Sciatic nerve (tissue), 2 donors: ENCODE measurements at places on chromosomes 1 and 21. TPM values are rescaled to one million over a fixed set of nuclear protein-coding genes. Genes with fewer than 3 reads are reported as not detected.

GBP7 gene
- total RNA-seq, result 0.13 TPM

GRCh38 chr1:168888418-168888817 is 159.4 kb upstream of the DPT start:
- no peak for DNase-seq

DNA sequence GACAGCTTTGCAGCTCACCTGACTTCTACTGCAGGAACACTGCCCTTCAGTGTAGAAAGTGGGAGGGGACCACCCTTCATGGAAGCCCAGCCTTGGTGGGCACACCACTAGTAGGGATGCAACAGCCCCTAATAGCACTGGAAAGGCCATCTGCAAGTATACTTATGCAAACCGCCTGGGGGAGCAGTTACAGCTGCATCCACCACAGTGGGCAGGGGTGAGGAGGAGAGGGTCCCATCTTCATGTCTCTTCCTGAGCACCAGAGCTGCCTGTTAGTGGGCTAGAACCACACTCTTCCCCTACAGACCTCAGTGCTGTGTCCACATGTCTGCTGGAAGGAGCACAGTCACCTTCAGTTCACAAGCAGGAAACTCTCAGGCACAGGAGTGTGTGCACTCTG is 66.2 kb upstream of the LHX8 start:
- DNase-seq, result no peak

GRCh38 chr1:91754348-91754747 is 131.6 kb downstream of the TGFBR3 start:
- DNase-seq, result no peak

TMPRSS2 gene
- total RNA-seq, result 0.49 TPM

DNA sequence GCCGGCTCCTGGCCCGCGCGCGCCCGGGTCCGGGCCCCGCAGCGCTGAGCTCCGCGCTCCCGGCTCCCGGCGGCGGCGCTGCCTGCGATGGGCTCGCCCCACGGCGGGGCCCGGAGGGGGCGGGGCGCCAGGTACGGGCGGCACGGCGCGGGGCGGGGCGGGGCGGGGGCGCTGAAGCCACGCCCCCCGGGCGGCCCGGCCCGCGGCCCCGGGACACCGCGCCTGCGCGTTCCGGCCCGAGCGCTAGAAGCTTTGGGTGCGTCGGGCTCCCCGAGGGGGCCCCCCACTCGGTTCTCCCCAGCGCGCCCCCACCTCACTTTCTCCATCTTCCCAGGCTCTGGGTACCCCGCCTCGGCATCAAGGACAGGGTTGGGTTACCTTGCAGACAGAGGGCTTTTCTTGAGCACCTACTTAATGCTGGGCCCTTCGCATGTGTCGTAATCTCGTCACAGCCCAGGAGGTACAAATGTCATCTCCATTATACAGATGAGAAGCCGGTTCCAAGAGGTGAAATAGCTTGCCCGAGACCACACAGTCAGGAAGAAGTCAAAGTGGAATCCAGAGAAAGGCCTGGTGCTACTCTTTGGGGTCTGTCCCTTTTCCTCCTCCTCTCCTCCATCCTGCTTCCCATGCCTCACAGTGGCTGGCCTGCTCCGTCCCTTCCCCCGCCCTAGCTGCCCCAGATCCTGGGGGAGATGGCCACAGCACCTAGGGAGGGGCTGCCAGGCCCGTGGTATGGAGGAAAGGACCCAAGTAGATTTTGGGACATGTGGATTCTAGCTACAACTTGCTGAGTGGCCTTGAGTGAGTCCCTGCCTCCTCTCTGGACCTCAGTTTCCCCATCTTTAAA is 46.5 kb downstream of the RAP1GAP start:
- DNase-seq, result no peak

ITLN2 gene
- total RNA-seq, result not detected

GRCh38 chr1:162128693-162129356 is 59.3 kb downstream of the NOS1AP start:
- DNase-seq, result no peak

SELL gene
- 13.5 TPM for total RNA-seq

- no peak for DNase-seq
These were observed 183.6 kb upstream of the BEND5 start for GRCh38 chr1:48960320-48960719.

DNA sequence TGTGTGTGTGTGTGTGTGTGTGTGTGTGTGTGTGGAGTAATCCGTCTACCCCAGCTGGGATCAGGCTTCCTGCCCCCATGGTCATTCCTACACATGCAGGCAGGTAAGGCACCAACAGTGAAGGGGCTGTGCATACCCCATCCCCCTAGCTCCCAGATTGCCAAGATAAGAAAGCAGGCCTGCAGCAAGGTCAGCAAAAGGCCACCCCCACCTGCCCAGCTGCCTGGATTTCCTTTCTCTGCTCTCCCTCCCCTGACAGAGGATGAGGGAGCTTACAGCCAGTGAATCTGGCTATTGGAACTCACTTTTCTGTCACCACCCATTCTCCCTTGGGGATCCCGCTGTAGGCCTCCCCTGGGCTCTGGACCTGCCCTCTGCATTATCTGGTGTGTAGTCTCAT is 7.9 kb downstream of the ALX3 start:
- no peak for DNase-seq

DNA sequence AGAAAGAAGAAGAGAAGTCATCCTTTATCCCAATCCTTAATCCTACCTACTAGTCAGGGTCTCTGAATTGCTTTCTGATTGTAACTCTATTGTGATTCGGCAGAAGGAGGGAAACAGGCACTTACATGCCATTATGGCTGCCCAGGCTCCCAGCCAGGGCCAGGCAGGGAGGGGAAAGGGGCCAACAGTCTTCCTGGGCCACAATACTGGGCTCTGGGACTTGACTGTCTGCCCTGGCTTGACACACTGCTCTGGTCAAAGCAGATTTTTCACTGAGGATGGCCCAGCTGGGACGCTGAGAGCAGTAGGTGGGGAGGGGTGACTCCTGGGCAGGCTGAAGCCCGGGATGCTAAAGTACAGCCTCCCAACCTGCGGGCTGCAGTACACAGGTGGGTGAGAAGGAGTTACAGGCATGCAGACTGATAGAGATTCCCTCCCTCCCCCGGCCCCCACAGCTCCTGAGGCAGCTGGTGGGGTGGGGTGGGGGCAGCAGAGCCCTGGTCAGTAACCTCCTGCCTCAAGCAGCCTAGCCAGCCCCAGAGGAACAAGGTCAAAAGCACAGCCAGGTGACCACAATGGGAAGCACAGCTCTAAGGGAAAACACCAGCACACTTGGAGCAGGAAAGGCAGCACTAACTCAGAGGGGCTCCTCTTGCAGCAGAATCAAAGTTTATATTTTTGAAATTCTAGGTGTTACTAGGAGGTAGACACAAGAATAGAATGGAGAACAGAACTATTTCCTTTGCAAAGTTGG is 25.3 kb downstream of the KCND3 start:
- DNase-seq, result no peak

LCA5L gene
- 2.2 TPM for total RNA-seq

- no peak for DNase-seq
These were observed 560.0 kb downstream of the AMY1C start for GRCh38 chr1:104309673-104310072.

CD1D gene
- 1.1 TPM for total RNA-seq

- no peak for DNase-seq
These were observed 248.1 kb upstream of the C1orf105 start for GRCh38 chr1:172172352-172172831.

CDA gene
- total RNA-seq, result 4.3 TPM

LCE1C gene
- not detected for total RNA-seq

GRCh38 chr1:198122693-198123092 is 34.1 kb upstream of the NEK7 start:
- DNase-seq, result no peak

RAB25 gene
- total RNA-seq, result not detected

DNA sequence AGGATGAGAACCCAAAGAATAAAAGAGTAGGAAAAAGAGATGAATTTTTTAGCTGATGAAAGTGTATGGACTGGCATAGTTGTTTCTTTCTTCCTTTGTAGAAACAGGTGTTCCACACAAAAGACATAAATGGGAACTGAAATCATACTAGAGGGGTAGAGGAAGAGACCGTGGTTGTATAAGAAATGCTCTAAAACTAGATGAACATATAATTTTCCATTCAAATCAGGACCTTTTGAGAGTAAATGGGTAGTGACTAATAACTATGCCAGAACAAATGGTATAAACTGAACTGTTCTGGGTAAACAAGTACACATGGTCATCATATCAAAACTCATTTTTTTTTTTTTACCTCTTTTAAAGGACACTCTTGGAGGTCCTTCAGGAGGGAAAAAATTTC is 344.2 kb downstream of the VAV3 start:
- DNase-seq, result no peak

TTC39A gene
- 1.2 TPM for total RNA-seq

HAO2 gene
- total RNA-seq, result not detected

PKP1 gene
- total RNA-seq, result 8.2 TPM

PLA2G2F gene
- total RNA-seq, result not detected

DCDC2B gene
- not detected for total RNA-seq

GPN2 gene
- 22.7 TPM for total RNA-seq

GRCh38 chr21:42443181-42443785 is 39.6 kb downstream of the UBASH3A start:
- no peak for DNase-seq

- no peak for DNase-seq
These were observed 8.3 kb upstream of the COL16A1 start for GRCh38 chr1:31712068-31712467.

DNA sequence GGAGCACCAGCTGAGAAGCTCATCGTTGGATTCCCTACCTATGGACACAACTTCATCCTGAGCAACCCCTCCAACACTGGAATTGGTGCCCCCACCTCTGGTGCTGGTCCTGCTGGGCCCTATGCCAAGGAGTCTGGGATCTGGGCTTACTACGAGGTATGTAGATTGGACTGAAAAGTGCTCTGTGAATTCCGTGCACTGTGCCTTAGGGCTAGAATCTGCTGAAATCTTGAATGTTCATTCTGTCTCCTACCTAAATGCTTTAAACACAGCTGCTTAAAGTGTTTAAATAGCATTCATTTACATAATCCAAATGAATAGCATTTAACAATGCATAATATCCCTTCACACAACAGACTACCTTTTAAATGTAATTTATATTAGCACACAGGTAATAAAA is 27.9 kb downstream of the CHIA start:
- no peak for DNase-seq

DNA sequence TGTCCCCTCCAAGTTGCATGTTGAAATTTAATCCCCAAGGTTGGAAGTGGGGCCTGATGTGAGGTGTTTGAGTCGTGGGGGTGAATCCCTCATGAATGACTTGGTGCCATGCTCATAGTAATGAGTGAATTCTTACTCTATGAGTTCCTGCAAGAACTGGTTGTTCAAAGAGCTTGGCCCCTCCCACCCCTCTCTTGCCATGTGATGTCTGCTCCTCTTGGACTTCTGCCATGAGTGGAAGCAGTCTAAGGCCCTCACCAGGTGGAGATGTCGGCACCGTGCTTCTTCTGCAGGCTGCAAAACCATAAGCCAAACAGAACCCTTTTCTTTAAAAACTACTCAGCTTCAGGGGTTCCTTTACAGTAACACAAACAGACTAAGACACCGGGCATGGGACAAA is 14.3 kb downstream of the G0S2 start:
- no peak for DNase-seq

ALX3 gene
- not detected for total RNA-seq
